ENCODE measurements at places on chromosomes 16 and 17. TPM values are rescaled to one million over a fixed set of nuclear protein-coding genes. Genes with fewer than 3 reads are reported as not detected.

Gene KRT27
- not detected for total RNA-seq

DNA sequence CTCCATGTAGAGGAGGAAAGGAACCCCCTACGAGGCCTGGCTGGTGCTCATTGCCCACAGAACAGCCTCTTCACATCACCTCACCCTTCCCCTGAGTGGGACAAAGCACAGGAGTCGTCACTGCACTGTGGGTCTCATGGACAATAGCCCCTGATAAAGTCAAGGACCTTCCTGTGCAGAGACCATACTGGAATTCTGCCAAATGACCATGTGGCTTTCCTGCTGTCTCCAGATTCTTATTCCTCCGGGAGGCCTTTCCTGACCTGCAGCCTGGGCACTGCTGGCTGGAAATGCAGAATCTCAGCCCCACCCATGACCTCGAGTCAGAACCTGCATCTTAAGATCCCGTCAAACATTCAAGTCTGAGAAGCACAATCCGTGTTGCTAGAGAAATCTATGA, 60.5 kb upstream of the ERN1 start:
- H3K4me3 ChIP-seq = no peak overlapping the region
- no peak overlapping the region for H3K27ac ChIP-seq
- peaks cover 4% of the 10 kb centered on the region for H3K36me3 ChIP-seq
- no peaks in the 10 kb centered on the region for H3K27me3 ChIP-seq
- DNase-seq = no peak

Gene CHTF18
- 14.3 TPM for total RNA-seq

GRCh38 chr16:47592232-47592631, 131.1 kb downstream of the PHKB start:
- H3K36me3 ChIP-seq = peaks cover 18% of the 10 kb centered on the region
- no peak overlapping the region for H3K4me3 ChIP-seq
- no peaks in the 10 kb centered on the region for H3K4me1 ChIP-seq
- no peak for DNase-seq

DNA sequence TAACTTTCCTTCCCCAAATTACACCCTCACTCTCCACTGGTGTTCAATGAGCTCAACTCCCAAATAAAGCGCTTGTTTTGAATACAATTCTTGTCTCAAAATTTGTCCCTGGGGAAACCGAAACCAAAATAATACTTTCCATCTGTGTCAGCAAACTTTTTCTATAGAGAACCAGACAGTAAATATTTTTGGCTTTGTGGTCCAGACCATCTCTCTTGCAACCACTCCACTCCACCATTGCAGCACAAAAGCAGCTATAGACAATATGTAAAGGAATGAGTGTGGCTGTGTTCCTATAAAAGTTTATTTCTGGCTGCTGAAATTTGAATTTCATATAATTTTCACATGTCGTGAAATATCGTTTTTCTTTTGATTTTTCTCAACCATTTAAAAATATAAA, 84.6 kb upstream of the ERCC4 start:
- DNase-seq = no peak
- no peaks in the 10 kb centered on the region for H3K27me3 ChIP-seq
- no peaks in the 10 kb centered on the region for H3K36me3 ChIP-seq
- H3K27ac ChIP-seq = no peak overlapping the region
- no peak overlapping the region for H3K4me3 ChIP-seq

- no peaks in the 10 kb centered on the region for H3K27me3 ChIP-seq
- peaks cover 21% of the 10 kb centered on the region for H3K4me1 ChIP-seq
- H3K27ac ChIP-seq = peak overlapping the region; percentile 12
- no peak overlapping the region for H3K4me3 ChIP-seq
Observed at GRCh38 chr16:65312071-65312470, 190.2 kb upstream of the CDH11 start.

GRCh38 chr17:38893113-38893512, 23.3 kb downstream of the LASP1 start:
- no peaks in the 10 kb centered on the region for H3K36me3 ChIP-seq
- H3K27ac ChIP-seq = no peak overlapping the region
- H3K4me1 ChIP-seq = peaks cover 3% of the 10 kb centered on the region
- H3K4me3 ChIP-seq = no peak overlapping the region

GRCh38 chr17:39704821-39705551, 5.1 kb downstream of the ERBB2 start:
- peak overlapping the region; percentile 71 for H3K27ac ChIP-seq
- no peak overlapping the region for H3K4me3 ChIP-seq
- H3K27me3 ChIP-seq = no peaks in the 10 kb centered on the region

DNA sequence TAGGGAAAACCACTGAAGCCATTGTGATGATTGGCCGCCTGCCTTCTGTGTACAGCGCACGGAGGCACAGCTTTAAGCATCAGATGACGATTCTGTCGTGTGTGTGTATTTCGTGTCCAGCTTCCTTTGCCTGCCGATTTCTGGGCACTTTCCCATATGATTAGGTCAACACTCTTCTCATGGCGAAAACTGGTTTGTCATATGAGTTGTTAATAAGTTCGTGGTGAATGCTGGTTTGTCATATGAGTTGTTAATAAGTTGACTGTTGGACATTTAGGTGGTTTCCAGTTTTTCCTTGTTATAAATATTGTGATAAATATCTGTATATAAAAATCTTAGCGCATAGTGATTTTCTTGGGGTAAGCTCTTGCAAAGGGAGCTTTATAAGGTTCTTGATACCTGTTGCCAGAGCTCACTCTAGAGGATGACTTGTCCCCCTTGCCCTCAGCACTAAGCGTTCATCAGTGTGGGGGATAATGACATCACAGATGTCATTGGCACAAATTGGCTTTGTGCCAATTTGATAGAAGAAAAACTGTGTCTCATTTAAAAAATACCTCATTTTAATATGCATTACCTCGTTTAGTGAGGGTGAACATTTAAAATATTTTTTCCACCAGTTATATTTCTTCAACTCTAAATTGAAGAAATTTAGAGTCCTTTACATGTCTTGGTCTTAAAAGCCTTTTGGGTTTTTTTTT, 40.0 kb downstream of the PGS1 start:
- DNase-seq = no peak
- H3K36me3 ChIP-seq = no peaks in the 10 kb centered on the region
- H3K4me1 ChIP-seq = no peaks in the 10 kb centered on the region
- H3K27me3 ChIP-seq = no peaks in the 10 kb centered on the region
- H3K27ac ChIP-seq = no peak overlapping the region

DNA sequence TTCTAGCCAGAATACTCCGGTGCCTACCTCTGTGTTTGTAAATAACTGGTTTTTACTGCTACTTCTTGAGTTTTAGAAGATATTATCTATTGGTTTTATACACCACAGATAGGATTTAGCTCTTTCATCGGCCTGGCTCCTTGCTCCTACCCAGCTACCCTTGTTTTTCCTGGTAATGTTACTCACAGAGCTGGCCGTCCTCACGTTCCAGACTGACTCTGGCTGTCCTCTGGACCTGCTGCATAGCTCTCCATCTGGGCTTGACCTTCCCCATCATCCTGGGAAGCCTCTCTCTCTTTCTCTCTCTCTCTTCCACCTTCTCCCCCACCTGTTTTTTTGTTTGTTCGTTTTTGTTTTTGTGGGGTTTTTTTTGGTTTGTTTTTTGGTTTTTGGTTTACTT, 51.5 kb downstream of the MPRIP start:
- no peaks in the 10 kb centered on the region for H3K4me1 ChIP-seq
- H3K27me3 ChIP-seq = no peaks in the 10 kb centered on the region
- H3K36me3 ChIP-seq = no peaks in the 10 kb centered on the region

Gene ACSM5
- total RNA-seq = 5.8 TPM

DNA sequence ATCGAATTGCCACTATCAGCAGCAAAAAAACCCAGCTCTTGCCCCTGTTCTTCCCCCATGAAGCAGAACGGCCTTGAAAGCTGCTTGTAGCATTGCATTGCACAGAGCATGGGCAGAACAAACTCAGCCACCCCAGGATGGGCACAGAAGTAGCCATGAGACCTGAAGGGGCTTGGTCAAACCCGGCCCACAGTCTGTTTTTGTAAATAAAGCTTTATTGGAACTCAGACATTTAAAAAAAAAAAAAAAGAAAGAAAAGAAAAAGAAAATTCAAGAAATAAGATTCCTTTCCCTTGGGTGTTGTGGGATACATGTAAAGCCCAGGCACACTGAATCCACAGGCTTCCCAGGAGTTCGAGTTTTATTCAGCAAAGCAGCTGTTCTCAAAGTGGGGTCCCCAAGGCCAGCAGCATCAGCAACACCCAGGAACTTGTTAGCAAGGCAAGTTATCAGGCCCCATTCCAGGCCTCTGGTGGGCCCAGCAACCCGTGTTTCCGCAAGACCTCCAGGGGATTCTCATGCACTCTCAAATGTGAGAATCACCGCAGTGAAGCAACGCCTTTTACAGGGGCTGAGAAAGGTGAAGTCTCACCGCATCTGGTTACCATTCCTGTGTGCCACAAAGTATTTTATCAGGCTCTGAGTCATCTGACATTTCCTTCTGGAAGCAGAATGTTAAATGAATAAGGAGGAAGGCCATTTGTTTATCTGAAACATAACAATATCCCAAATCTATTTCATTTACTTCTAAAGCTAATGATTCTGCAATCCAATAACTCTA, 108.2 kb downstream of the SLC39A11 start:
- H3K27ac ChIP-seq = no peak overlapping the region
- no peak overlapping the region for H3K4me3 ChIP-seq
- no peak for DNase-seq
- no peaks in the 10 kb centered on the region for H3K4me1 ChIP-seq

Gene CNGB1
- total RNA-seq = not detected

Gene EVPLL
- total RNA-seq = not detected

Gene OR2C1
- total RNA-seq = not detected

DNA sequence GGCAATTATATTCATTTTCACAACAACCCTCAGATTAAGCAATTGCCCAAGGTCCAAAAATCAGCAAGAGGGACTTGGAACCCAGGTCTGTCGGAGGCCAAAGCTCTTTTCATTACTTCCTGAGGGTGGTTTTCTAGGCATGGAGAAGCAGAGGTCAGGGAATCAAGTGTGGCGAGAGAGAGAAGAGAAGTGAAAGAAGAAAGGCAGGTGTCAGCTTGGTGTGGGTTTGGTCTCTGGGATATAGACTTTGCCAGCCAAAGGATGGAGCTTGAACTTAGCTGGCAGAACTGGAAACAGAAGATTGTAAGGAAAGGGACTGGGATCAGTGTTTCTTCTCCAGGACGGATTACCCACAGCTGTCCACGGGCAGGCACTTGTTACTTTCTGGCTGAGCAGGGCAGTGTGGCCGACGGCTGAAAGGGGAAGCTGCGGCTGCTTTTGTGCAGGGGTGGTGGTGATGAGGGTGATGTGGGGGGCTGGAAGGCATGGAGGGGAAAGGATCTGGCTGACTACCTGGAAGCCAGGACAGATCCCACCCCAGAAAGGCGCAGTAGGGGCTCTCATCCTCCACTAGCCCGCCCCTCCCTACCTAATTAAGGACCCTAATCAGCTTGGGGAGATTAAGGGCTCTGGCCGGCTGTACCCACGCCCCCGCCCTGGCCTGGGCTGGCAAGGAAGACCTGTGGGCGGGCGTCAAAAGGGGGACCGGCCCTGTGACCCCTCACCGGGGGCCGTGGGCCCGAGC, at the start of gene GUCY2D:
GUCY2D (plus strand) TSS at position 640 of the 745 bp plus-strand sequence. CDS start 433 bp downstream, outside the sequence.
- no peak for DNase-seq
- no peak within 1 kb of the TSS for H3K4me3 ChIP-seq
- no peaks in the 10 kb centered on the region for H3K4me1 ChIP-seq
- H3K27ac ChIP-seq = no peak within 1 kb of the TSS
- H3K36me3 ChIP-seq = no peaks in the 10 kb centered on the region

DNA sequence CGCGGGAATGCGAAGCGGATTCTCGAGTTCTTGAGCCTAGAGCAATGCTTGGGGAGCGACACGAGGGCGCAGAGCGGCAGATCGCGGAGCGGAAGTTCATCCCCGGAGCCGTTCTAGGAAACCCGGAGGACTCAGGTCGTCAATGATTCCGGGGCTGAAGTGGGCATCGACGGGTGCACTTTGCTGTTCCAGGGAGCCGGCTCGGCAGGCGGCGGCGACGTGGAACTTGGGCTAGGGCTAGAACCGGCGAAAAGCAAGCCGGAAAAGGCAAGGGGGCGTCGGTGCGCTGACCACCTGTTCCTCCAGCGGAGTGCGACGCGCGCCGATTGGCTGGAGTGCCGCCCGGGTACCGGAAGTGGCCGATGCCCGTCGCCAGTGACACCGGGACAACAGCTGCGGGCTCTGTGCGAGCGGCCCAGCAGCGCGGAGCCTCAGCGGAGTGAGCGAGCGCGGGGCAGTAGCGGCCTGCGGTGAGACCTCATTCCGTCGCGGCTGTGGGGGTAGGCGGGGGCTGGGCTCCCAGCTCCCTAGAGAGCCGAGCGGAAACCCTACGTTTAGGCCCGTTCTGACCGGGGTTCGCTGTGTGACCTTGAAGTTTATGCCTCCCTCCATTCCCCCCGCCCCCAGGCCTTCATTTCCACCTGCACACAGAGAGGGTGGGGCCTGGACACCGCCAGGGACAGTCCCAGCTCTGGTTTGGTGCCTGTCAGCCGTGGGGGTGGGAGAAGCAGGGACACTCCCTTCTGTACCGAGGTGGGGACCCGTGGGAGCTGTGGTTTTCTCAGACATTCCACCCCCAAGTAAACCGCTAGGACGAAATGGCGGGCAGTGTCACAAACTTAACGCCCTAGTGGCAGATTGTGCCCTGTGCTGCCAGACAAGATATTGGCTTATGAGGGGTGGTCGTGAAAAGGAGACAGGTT, at the start of gene ZFP3:
ZFP3 (plus strand) TSS at position 362 of the 923 bp plus-strand sequence. CDS start 13,038 bp downstream, outside the sequence.
- H3K4me3 ChIP-seq = peak within 1 kb of the TSS; percentile 66
- no peaks in the 10 kb centered on the region for H3K27me3 ChIP-seq
- H3K36me3 ChIP-seq = no peaks in the 10 kb centered on the region
- DNase-seq = peak; percentile 90

DNA sequence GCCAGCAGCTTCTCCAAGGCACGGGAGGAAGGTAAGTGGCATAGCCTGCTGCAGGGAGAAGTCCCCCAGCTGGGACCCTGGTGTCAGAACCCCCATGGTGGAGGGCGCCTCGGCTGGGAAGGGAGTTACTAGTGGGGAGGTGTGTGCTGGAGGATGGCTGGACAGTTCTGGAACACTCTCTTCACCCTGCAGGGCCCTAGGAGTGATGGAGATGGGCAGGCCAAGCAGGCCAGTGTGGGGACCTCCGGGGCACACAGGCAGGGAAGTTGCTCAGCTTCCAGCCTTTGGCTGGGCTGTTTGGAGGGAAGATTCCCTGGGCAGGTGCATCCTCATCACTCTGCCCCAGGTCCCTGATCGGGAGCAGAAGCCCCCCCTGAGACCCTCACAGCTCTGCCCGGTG, 696 bp downstream of the C17orf99 start:
- no peak for DNase-seq
- no peaks in the 10 kb centered on the region for H3K27me3 ChIP-seq
- no peaks in the 10 kb centered on the region for H3K4me1 ChIP-seq
- no peak overlapping the region for H3K4me3 ChIP-seq
- H3K36me3 ChIP-seq = no peaks in the 10 kb centered on the region

DNA sequence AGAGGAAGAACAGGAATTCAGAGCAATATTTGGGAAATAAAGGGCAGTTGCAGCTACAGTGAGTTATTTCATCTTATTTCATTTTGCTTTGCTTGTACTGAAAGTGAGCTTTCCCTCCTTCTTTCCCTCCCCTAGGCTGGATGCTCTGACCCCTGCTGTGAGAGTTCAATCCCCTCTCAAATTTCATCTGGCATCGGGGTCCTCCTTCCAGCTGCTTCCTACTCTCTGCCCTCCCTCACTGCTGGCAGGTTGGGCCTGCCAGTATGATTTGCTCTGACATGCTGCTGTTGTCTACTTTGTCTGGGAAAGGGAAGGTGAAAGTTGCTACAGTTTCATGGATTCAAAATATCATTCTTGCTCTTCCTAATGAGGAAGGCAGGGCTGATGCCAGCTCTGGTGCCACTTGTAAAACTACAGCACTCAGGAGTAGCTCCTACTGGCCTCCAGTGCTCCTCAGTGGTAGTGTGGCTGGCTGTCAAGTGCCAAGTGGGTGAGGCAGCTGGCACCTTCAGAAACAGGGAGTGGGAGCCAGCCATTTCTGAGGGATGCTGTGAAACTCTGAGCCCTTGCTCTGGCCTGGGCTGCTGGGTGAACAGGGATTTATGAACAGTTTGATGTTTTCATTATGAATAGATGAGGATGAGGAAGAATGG, 408.6 kb downstream of the HAPSTR1 start:
- DNase-seq = no peak
- no peaks in the 10 kb centered on the region for H3K36me3 ChIP-seq
- no peaks in the 10 kb centered on the region for H3K27me3 ChIP-seq
- H3K4me3 ChIP-seq = no peak overlapping the region

Data from aorta (tissue), 5 donors.